Mucosa of gallbladder (tissue), 1 donor: ENCODE measurements at places on chromosomes 13 and 19. TPM values are rescaled to one million over a fixed set of nuclear protein-coding genes. Genes with fewer than 3 reads are reported as not detected.

The SOX1 gene
- total RNA-seq: not detected

DNA sequence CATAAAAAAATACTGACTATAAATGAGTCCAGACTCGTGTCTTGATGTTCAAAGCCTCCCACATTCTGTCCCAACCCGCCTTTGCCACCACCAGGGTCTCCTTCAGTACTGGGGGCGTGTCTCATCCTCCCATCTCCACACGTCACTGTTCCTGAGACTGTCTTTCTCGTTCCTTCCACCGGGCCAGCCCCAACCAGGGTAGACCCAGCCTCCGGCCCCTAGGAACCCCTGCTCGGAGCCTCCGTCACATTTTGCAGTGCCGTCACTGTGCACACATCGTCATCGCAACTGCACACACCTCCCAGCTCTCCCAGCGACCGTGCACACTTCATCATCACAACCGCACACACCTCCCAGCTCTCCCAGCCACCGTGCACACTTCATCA lies 73.4 kb downstream of the SPACA7 start:
- DNase-seq: no peak

The NXNL1 gene
- not detected for total RNA-seq

DNA sequence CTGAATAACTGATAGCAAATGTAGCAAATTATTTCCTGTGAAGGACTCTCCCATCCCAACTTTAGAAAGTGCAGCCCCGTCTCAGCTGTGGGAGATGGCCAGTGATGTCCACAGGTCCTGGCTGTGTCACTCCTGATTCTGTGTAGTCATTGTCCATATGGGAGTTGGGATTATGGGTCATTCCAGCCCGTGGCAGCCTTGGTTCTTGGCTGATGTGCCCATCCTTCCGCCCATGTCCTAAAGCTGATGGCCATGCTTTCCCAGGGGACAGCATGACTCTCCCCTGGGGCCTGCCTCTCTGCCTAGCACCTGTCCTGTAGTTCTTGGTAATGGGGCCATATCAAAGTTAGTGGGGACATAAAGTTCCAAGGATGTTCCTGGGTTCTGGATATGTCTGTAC lies 43.9 kb upstream of the C1QTNF9 start:
- no peak for DNase-seq

DNA sequence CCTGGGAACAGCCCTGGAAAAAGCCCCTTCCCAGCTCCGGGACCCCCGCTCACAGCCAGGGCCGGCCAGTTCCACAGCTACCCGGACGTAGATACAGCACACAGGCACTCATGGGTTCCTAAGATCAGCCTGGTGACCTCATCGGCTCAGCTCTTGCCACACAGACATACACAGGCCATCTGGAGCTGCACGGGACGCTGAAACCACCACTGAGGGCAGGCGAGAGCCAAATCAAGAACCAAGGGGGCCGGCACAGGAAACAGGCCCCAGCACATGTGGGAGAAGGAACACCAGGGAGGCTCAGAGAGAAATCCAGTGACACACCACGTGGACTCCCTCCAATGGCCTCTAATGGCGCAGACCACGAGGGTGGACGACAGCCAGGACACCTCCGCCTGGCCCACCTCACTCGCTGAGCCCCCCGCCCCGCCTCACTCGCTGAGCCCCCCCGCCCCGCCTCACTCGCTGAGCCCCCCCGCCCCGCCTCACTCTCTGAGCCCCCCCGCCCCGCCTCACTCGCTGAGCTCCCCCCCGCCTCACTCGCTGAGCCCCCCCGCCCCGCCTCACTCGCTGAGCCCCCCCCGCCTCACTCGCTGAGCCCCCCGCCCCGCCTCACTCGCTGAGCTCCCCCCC lies 69.7 kb upstream of the C13orf46 start:
- no peak for DNase-seq

- no peak for DNase-seq
These were observed 178.8 kb downstream of the KATNAL1 start for GRCh38 chr13:30128591-30128990.

DNA sequence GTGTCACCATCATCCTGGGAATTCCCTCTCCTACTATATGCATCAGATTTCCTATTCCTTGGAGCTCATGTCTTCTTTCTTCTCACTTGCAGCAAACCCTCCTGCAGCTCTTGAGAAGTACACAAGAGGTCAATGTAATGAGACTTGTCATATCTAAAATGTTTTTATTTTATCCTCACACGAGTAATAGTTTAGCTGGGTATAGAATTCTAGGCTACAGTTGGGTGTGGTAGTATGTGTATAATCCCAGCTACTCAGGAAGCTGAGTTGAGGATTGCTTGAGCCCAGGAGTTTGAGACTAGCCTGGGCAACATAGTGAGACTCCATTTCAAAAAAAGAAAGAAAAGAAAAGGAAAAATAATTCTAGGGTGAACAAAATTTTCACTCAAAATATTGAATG lies 24.4 kb downstream of the EEF1AKMT1 start:
- DNase-seq: no peak

DNA sequence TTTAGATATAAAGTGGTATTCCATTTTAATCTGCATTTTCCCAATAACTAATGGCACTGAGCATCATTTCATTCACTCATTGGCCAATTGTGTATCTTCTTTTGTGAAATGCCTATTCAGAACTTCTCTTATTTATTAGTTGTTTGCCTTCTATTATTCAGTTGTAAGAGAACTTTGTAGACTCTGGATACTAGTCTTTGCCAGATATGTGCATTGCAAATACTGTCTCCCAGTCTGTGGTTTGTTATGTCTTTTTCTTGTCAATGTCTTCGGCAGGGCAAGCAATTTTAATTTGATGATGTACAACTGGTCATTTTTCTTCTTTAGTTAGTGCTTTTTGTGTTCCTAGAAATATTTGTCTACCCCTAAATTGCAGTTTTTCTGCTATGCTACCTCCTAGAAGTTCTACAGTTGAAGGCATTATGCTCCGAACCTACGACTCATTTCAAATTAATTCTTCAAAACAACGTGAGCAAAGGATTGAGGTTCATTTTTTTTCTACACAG lies 115.9 kb downstream of the TSHZ3 start:
- no peak for DNase-seq

- DNase-seq: peak; percentile 72
These were observed 1.6 kb downstream of the FAM83E start for GRCh38 chr19:48613024-48613851.

The GNG8 gene
- total RNA-seq: not detected

DNA sequence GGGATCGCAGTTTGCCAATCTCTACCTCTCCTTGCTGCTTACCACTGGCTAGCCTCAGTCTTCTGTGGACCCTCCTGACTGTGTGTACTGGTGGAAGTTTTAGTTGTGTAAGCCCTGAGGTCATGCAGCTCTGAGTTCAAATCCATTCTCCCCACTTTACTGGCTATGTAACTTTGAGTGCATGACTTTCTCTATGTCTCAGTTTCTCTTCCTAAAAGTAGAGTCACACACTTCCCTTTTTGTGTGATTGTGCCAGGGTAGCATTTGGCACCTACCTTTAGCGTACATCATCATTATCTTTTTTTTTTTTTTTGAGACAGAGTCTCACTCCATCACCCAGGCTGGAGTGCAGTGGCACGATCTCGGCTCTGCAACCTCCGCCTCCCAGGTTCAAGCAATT lies 70.3 kb downstream of the MAP4K1 start:
- no peak for DNase-seq

- DNase-seq: no peak
These were observed 43.9 kb upstream of the ZNF724 start for GRCh38 chr19:23294141-23294540.

DNA sequence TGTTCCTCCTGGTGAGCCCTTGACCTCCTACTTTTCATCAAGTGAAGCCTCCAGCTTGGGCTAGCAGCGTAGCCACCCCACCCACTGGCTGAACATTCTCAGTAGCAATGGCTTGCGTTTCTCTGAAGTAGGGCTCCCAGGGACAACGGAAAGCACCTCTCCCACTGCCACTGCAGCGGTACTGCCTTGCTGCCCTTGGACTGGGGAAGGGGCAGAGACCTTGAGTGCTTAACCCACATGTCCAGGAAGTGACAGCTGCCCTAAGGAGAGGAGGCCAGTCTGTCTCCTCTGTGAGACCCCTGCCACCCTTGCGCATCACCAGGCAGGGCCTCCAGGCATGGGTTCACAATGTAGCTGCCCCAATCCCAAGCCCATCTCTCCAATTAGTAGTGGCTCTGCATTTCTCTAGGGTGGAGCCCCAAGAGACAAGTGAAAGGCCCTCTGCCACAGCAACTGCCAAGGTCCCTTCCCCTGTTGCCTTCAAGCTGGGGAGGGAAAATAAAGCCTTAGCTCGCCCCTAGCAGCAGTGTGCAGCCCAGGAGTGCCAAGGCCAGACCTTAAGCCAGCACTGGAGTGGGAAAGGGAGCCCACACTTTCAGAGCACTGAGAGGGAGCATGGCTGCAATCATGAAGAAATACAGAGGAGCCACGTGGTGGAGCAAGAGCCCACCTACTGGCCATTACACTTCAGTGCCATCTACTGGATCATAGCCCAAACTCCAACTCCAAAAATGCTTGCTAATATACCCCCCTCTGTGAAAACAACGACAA lies 175.9 kb upstream of the TRPC4 start:
- no peak for DNase-seq

The GPR4 gene
- total RNA-seq: 2.2 TPM

DNA sequence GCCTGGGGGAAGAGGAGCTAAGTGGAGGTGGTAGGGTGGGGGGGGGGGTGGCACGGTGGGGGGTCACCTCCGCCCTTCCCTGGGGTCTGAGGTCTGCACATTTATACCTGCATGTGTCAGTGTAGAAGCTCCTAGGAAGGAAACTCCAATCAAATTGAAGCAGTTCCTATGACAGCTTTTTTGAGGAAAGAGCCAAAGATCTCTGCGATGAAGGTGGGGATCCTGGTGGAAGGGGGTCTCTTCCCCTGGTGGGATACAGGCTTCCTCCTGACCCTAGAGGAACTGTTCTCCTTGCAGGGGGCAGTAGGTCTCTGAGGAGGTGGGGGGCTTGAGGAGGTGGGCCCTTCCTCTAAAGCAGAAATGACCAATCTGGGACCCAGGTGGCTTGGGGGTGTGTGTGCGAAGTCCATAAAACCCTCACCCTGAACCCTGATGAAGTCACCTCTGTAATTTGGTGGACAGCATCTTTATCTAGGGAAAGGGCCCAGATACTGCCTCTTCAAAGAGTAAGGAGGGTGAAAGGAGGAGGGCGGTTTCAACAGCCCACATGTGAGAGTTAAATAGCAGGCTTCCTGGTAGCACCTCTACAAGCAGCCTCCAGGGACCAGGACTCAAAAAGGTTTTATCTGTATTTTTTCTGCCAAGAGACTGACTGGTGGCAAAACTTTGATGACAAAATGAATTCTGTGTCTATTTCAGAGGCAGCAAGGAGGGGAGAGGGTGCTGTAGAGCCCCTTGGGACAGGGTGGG lies 12.9 kb downstream of the RANBP3 start:
- DNase-seq: no peak

The LILRA1 gene
- total RNA-seq: 1.9 TPM

DNA sequence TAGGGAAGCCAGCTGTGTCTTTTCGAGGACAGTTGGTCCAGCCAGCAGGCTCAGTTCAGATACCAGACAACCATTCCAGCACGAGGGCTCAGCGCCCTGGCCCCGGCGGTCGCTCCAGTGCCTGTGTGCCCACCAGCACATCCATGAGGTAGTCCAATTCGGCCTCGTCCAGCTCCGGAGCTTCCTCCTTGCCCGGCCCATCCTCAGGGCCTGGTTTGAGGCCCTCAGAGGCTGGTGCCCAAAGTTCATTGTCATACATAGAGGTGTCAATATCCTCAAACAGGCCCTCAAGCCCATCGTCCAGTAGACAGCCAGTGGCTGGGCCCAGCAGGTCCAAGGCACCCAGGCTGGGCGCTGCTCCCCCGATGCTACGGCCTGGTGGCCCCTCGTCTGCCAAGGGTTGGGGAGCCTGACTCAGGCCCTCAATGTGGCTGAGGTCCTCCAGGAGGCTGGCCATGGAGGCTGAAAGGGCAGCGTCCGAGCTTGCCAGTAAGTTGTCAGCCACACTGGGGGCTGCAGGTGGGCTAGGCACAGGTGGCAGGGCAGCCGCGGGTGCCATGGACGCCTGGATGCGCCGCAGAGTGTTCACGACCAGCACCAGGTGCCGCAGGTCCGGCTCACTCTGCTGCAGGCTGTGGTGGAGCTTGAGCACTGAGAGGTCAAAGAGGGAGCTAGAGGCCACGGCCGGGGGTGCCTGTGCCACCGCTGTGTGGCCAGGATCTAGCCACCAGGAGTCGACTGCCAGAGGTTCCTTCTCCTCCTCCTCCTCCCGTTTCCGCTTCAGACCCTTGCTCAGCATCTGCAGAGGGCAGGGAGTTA lies 2.8 kb downstream of the SERTAD1 start:
- DNase-seq: no peak

The GPC6 gene
- 24.0 TPM for total RNA-seq

DNA sequence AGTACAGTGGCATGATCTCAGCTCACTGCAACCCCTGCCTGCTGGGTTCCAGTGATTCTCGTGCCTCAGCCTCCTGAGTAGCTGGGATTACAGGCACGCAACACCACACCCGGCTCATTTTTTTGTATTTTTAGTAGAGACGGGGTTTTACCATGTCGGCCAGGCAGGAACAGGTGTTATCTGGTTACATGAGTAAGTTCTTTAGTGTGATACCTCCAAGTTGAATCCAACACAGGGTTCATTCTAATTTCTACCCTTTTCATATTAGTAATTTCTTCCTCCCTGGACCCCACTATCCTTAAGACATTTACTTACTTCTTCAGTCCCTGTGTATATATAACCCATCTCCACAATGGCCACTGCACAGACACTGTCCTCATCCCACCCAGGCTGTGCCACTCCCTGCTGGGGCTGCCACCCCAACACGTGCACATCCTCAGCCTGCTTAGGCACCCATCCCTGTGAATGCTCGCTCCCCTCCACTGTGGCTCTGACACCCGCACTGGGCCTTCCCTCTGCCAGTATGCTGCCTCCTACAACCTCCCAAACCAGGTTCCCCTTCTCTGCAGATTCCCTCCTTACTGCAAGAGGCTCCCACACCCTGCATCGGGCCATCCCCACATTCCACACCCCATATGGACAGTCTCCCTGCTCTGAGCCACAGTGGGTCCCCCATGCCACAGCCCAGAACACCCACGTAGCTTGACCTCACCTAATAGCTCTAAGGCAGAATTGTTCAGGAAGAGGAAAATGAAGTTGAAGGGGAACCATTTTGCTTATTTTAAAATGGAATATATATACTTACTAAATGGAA lies 147.1 kb downstream of the TBC1D4 start:
- DNase-seq: no peak

GRCh38 chr13:29865934-29866333 lies 15.5 kb upstream of the UBL3 start:
- no peak for DNase-seq

GRCh38 chr13:74114641-74115040 lies 19.6 kb downstream of the KLF12 start:
- no peak for DNase-seq

GRCh38 chr13:74889321-74889720 lies 592.6 kb downstream of the TBC1D4 start:
- DNase-seq: no peak

GRCh38 chr19:39474139-39474620 lies 6.5 kb upstream of the TIMM50 start:
- peak; percentile 20 for DNase-seq

The ONECUT3 gene
- total RNA-seq: 6.3 TPM

The ASF1B gene
- total RNA-seq: 1.7 TPM

- no peak for DNase-seq
These were observed 528.7 kb upstream of the KLF12 start for GRCh38 chr13:74662905-74663304.

- peak; percentile 13 for DNase-seq
These were observed 85.0 kb downstream of the SACS start for GRCh38 chr13:23348262-23349127.

GRCh38 chr19:40625406-40626120 lies 24.4 kb downstream of the LTBP4 start:
- DNase-seq: no peak

- DNase-seq: no peak
These were observed 1.9 kb downstream of the CDC42EP5 start for GRCh38 chr19:54470991-54471782.

GRCh38 chr13:106990594-106990993 lies 422.7 kb upstream of the ARGLU1 start:
- no peak for DNase-seq

The RAB11B gene
- total RNA-seq: 170 TPM
